ENCODE measurements at places on chromosomes 5 and 9.

DNA sequence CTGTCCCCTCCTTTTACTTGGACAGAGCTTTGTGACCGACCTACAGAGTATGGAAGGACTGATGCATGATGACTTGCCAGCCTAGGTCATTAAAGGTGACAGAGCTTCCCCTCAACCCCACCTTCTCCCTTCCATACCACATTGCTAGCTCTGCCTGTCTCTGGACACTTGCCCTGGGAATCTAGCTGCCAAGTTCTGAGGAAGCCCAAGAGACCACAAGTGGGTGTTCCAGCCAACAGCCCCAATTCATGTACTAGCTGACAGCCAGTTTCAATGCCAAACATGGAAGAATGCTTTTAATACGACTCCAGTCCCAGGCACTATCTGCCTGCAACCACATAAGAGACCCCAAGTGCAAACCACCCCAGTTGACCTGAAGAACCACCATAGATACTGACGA, 477.1 kb downstream of the SPOCK1 start:
- DNase-seq = no peak

GRCh38 chr9:132006677-132007370, 72.8 kb downstream of the MED27 start:
- no peak for DNase-seq

GRCh38 chr5:38922199-38922598, 76.4 kb downstream of the OSMR start:
- peak; percentile 23 for DNase-seq

GRCh38 chr5:179802207-179802883, 4.3 kb downstream of the MGAT4B start:
- no peak for DNase-seq

- DNase-seq = no peak
These were observed 2.1 kb upstream of the WNK2 start for GRCh38 chr9:93181672-93182435.

DNA sequence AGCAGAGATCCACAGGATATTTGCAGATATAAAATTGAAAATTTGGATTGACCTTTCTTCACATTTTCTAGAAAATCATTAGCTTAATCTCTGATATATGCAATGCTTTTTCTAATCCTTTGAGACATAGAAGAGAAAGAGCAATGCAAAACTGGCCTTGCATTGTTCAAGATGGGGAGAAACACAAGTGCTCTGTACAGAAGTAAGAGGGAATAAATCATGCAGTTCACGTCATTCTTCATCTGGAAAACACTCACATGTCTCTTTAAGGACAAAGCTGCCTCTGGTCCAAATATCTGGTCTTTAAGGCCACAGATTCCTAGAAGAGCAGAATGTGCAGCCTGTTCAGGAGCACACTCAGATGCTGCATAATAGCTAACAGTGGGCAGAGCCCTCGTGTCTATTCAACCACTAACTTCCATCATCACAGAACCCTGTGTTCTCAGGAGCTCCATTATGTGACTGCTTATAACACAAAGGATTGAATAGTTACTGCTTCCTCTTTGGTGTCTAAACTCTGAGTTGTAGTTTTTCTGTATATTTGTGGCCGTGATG, 277.5 kb downstream of the PLK2 start:
- no peak for DNase-seq

DNA sequence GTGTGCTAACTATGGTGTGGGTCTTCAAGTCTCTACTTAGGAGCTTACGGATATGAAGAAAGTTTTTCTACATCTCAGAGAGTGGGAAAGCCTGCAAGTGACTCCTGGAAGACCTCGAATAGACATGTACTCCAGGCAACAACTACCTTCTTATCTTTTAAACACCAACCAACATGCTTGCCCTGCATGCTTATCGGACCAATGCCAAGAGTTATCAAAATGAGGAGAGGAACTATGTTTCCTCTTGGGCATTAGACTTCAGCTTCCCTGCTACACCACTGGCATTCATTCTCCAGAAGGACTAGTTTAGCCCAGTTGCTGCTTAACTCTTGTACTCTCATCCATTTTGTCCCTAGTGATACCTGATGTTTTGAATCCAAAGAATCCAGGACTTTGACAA, 74.7 kb upstream of the MAN2A1 start:
- DNase-seq = no peak

- DNase-seq = no peak
These were observed 188.4 kb downstream of the SNCAIP start for GRCh38 chr5:122500245-122501088.

- no peak for DNase-seq
These were observed 665 bp upstream of the LVRN start for GRCh38 chr5:115961381-115962238.

GRCh38 chr9:114180696-114181606, 25.6 kb downstream of the COL27A1 start:
- no peak for DNase-seq

DNA sequence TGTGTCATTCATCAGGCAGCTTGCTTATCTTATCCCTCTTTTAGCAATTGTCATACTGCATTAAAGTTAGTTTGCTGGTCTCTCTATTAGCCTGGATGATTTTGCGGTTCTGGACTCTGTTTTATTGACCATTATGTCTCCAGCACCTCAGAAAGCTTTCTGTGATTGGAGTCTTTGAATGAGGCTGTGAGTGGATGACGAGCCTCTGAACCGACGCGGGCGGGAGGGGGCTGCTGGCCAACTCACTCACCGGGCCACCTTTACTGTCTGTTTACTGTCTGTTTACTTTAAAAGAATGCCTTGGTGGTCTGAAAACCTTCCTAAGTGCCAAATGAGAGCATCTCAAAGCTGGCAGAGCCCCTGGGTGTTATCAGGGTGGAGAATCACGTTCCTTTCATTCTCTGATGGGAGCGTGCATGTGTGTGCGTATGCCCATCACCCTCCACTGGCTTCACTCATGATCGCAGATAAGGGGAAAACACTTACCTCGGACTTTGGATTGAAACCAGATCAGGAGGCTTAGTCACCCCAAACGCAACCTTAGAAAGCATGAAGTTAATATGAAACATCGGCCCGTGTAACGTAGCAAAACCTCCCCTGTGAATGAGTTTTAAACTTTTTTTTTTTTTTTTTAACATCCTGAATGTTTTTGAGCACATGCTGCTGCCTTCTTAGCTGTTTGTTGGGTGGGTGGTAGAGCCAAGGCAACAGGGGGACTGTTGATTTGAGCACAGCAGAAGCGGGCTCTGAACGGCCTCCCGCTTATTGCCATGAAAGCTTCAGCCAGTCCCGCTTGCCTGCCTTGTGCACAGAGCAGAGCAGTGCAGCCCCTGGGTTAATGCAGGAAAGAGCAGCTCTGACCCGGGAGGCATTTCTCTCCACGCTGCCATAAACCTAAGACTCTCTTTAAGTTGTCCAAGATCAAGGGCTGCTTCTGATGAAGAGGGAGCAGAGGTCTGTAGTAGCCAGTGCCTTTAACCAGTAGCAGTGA, 173.6 kb downstream of the GADD45G start:
- DNase-seq = no peak

DNA sequence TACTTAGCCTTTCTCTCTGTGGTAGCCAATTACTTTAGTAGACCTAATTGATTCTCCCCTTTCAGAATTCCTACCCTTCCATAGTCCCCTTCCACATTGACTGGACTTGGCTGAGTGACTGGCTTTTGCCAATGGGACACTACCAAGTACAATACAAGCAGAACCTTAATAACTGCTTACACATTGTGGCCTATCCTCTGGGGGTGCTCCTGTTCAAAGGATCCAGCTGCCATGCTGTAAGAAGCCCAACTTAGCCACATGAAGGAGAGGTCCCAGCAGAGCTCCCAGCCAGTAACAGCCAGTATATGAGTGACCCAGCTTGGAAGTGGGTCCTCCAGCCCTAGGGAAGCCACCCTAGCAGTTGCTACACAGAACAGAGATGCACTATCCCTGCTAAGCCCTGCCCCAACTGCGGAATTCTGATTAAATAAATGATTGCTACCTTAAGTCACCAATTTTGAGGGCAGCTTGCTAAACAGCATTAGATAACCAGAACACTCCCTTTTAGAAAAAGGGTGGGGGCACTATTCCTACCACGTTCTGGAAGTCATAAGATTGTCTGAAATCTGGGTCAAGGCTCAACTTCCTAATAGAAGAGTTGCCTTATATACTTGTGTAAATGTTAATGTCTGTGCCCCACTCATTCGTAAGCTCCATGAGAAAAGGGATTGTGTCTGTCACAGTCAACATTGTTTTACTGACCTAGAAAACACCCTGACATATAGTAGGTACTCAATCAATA, 11.1 kb upstream of the APTX start:
- no peak for DNase-seq
